ENCODE measurements at places on chromosomes 3 and 15. TPM values are rescaled to one million over a fixed set of nuclear protein-coding genes. Genes with fewer than 3 reads are reported as not detected.

The DNAH12 gene
- total RNA-seq, result 0.52 TPM

The GRIP2 gene
- total RNA-seq, result 0.52 TPM

- H3K27me3 ChIP-seq, result no peaks in the 10 kb centered on the region
- H3K4me3 ChIP-seq, result peak within 1 kb of the TSS; percentile 54
- H3K4me1 ChIP-seq, result peaks cover 19% of the 10 kb centered on the region
- peaks cover 31% of the 10 kb centered on the region for H3K36me3 ChIP-seq
These were observed at the start of gene C3orf62 for GRCh38 chr3:49276475-49277382. Gene C3orf62 (minus strand): TSS chr3:49277232. CDS start chr3:49276872, 360 bp downstream.

GRCh38 chr3:189841473-189842205 lies 210.4 kb downstream of the TP63 start:
- no peaks in the 10 kb centered on the region for H3K4me1 ChIP-seq
- H3K27me3 ChIP-seq, result no peaks in the 10 kb centered on the region
- no peak for DNase-seq
- H3K36me3 ChIP-seq, result no peaks in the 10 kb centered on the region

The SOX14 gene
- not detected for total RNA-seq

- H3K27me3 ChIP-seq, result no peaks in the 10 kb centered on the region
- no peak overlapping the region for H3K4me3 ChIP-seq
- H3K36me3 ChIP-seq, result peaks cover 62% of the 10 kb centered on the region
- DNase-seq, result no peak
- H3K4me1 ChIP-seq, result peaks cover 69% of the 10 kb centered on the region
These were observed 16.9 kb downstream of the TKT start for GRCh38 chr3:53238886-53239285.

- DNase-seq, result no peak
- H3K4me3 ChIP-seq, result no peak overlapping the region
- H3K27me3 ChIP-seq, result no peaks in the 10 kb centered on the region
- no peaks in the 10 kb centered on the region for H3K36me3 ChIP-seq
These were observed 56.0 kb upstream of the CHRM5 start for GRCh38 chr15:33912326-33912725.

DNA sequence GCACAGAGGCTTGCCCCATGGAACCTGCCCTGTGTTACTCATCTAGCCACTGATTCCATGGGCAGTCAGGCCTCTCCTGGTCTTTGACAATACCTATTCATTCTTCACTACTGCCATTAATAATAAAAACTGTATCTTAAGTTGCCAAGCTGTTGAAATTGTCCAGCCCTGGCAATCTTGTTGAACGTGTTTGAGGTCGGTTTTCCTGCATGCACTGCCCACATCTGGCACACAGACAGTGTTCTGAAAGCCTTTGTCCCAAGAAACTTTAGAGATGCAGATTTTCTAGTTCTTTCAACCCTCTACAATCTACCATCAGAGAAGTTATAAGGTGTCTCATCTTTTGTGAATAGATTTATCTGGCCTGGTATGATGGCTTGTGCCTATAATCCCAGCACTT lies 567.2 kb upstream of the NECTIN3 start:
- no peaks in the 10 kb centered on the region for H3K27me3 ChIP-seq
- no peaks in the 10 kb centered on the region for H3K36me3 ChIP-seq
- H3K27ac ChIP-seq, result no peak overlapping the region
- no peak for DNase-seq

DNA sequence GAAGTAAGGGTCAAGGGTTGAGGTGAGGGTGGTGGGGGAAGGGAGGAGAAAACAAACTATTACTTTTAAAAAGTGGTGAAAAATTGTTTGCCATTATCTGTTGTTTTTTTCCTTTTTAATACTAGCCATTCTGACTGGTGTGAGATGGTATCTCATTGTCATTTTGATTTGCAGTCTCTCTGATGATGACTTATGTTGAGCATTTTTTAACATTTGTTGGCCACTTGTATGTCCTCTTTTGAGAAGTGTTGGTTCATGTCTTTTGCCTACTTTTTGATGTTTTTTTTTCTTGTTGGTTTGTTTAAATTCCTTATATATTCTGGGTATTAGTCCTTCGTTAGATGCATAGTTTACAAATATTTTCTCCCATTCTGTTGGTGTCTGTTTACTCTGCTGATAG lies 185.9 kb upstream of the ANKRD28 start:
- no peak for DNase-seq
- H3K36me3 ChIP-seq, result no peaks in the 10 kb centered on the region
- no peak overlapping the region for H3K27ac ChIP-seq
- H3K4me3 ChIP-seq, result no peak overlapping the region
- peaks cover 8% of the 10 kb centered on the region for H3K4me1 ChIP-seq

GRCh38 chr3:188319569-188319968 lies 165.6 kb downstream of the LPP start:
- H3K27ac ChIP-seq, result no peak overlapping the region
- no peaks in the 10 kb centered on the region for H3K4me1 ChIP-seq
- no peaks in the 10 kb centered on the region for H3K36me3 ChIP-seq
- no peak for DNase-seq

The PLA2G4D gene
- total RNA-seq, result not detected

- no peak overlapping the region for H3K4me3 ChIP-seq
- no peaks in the 10 kb centered on the region for H3K27me3 ChIP-seq
- no peak overlapping the region for H3K27ac ChIP-seq
- DNase-seq, result no peak
These were observed 12.2 kb upstream of the ALDH1A3 start for GRCh38 chr15:100867433-100867832.

The PLSCR4 gene
- total RNA-seq, result 84.1 TPM

- peaks cover 43% of the 10 kb centered on the region for H3K36me3 ChIP-seq
- peak overlapping the region; percentile 47 for H3K4me3 ChIP-seq
- no peak for DNase-seq
- H3K27me3 ChIP-seq, result no peaks in the 10 kb centered on the region
- H3K4me1 ChIP-seq, result peaks cover 93% of the 10 kb centered on the region
These were observed 170.4 kb downstream of the KLHL25 start for GRCh38 chr15:85624291-85624801.

The CSPG4 gene
- 12.6 TPM for total RNA-seq

The LMAN1L gene
- total RNA-seq, result not detected

The CEP19 gene
- total RNA-seq, result 1.6 TPM

GRCh38 chr3:46628901-46629369 lies 16.6 kb downstream of the FAM240A start:
- no peak for DNase-seq
- H3K36me3 ChIP-seq, result no peaks in the 10 kb centered on the region
- H3K4me1 ChIP-seq, result peaks cover 13% of the 10 kb centered on the region

- H3K27me3 ChIP-seq, result no peaks in the 10 kb centered on the region
- DNase-seq, result no peak
- no peak overlapping the region for H3K27ac ChIP-seq
- no peaks in the 10 kb centered on the region for H3K4me1 ChIP-seq
- H3K4me3 ChIP-seq, result no peak overlapping the region
These were observed 68.0 kb downstream of the LRRK1 start for GRCh38 chr15:100987143-100987542.

The BDH1 gene
- 12.5 TPM for total RNA-seq

The OCA2 gene
- total RNA-seq, result 0.55 TPM

The MYEF2 gene
- 21.3 TPM for total RNA-seq

GRCh38 chr3:189914799-189915198 lies 205.9 kb downstream of the P3H2 start:
- H3K4me1 ChIP-seq, result no peaks in the 10 kb centered on the region
- H3K4me3 ChIP-seq, result no peak overlapping the region
- H3K27ac ChIP-seq, result no peak overlapping the region
- no peak for DNase-seq
- H3K27me3 ChIP-seq, result no peaks in the 10 kb centered on the region

DNA sequence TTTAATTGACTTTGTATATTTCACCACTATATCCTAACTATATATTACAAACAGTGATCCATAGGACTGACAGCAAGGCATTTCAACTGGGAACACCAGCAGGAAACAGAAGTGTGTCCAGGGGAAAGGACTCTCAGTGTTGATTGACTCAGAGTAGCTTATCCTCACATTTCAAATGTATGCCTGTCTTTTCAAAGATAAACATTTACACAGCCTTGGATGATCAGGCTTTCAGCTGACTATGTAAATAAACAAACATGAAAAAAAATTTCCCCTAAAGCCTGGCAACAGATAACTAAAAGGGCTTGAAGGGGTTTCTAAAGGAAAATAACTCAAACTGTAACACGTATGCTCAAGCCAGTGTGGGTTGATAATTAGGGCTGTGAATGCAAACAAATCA lies 321.8 kb downstream of the TBC1D5 start:
- H3K4me3 ChIP-seq, result no peak overlapping the region
- no peaks in the 10 kb centered on the region for H3K27me3 ChIP-seq
- H3K27ac ChIP-seq, result no peak overlapping the region
- no peak for DNase-seq
- no peaks in the 10 kb centered on the region for H3K36me3 ChIP-seq
- no peaks in the 10 kb centered on the region for H3K4me1 ChIP-seq

DNA sequence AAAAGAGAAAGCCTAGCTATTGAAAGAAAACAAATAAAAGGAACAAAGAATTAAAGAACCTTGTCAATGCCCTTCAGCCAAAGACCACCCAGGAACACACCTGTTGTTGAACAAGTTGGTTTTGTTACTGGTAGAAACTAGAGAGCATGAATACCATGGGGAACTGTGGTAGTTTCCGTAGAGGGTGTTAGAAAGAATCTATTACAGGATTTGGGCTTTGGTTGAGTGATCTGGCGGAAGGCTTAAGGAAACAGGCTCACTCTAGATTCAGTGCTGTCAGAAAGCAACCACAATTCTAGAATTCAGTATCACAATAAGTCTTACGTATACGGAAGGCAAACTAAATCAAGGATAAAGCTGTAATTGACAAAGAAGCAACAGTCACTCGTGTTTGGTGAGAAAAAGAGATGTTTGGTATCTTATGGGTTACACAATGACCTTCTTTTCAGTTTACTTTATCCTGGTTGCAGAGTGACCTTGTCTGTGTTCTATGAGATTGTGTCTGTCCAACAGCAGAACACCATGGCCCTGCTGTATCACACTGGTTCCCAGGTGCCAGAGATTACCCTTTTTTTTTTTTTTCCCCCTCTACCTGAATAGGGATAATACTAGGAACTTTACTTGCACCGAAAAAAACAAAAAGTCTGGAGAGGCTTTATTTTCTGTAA lies 265.9 kb downstream of the SHQ1 start:
- H3K4me1 ChIP-seq, result no peaks in the 10 kb centered on the region
- no peak overlapping the region for H3K4me3 ChIP-seq
- no peaks in the 10 kb centered on the region for H3K27me3 ChIP-seq
- DNase-seq, result no peak
- no peak overlapping the region for H3K27ac ChIP-seq

DNA sequence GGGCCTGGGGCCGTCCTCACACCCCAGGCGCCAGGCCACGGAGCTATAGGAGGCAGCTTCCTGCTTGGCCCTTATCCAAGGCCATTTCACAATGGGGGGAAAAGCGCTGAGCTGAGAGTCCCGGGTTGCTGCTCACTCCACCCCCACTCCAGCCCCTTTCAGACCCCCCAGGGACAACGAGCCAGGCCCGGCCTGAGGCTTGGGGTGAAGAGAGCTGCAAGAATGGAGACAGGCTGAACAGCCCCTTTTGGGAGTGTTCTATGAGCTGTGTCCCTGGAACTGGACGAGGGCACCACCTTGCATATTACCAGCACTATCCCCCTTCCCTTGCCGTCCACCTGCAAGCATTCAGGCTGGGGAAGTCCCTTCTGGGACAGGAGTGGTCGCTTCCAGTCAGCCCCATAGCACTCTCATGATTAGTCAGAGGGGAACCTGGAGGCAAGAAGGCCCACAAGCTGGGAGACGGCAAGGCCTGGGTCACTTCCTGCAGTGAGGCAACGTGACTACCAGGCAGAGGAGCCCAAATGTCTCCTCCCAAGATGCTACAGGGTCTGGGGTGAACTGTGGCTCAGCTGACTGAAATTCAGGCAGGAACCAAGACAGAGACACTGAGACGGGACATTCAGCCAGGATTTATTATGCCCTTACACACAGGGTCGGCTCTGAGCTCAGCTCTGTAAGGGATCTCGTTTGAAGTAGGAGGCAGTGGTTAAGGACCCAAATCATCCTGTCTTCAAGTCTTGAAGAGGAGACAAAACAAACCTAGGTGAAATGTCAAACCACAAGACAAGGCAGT lies 8.6 kb upstream of the SRP14 start:
- H3K4me3 ChIP-seq, result no peak overlapping the region
- H3K36me3 ChIP-seq, result no peaks in the 10 kb centered on the region

DNA sequence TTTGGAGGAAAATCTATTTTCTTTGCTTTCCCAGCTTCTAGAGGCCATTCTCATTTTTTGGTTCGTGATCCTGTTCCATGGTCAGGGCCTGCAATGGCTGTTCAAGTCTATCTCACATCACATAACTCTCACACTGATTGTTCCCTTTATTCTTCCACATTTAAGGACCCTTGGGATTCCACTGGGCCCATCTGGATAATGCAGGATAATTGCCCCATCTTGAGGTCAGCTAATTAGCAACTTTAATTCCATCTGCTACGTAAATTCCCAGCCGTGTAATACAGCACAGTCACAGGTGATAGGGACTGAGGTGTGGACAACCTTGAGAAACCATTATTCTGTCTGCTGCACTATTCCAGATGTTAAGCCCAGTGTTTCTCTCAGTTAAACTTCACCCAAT lies 311.6 kb upstream of the CNTN4 start:
- H3K36me3 ChIP-seq, result no peaks in the 10 kb centered on the region
- H3K4me3 ChIP-seq, result no peak overlapping the region
- no peaks in the 10 kb centered on the region for H3K27me3 ChIP-seq
- no peak overlapping the region for H3K27ac ChIP-seq
- H3K4me1 ChIP-seq, result no peaks in the 10 kb centered on the region
- DNase-seq, result no peak

DNA sequence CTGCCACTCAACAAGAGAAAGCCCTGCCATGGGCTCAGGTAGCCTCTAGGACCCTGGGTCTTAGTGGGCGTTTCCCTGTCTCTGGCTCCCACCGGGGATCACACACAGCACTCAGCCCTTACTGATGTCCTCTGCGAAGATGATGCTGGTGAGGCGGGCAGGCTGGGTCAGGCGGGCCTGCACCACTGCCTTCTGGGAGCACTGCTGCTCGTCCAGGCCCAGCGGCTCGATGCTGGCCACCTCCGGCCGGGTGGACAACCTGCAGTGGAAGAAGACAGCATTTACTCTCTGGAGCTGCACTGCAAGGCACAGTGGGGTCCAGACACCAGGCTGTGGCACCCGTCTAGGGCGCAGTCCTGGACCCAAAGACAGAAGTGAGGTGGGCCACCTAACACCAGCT lies 20.5 kb downstream of the NUP210 start:
- H3K36me3 ChIP-seq, result no peaks in the 10 kb centered on the region
- no peak for DNase-seq
- H3K4me3 ChIP-seq, result no peak overlapping the region
- H3K27ac ChIP-seq, result no peak overlapping the region

The NUP210 gene
- total RNA-seq, result 19.8 TPM

- H3K36me3 ChIP-seq, result no peaks in the 10 kb centered on the region
- no peak overlapping the region for H3K27ac ChIP-seq
- no peak overlapping the region for H3K4me3 ChIP-seq
- peaks cover 15% of the 10 kb centered on the region for H3K4me1 ChIP-seq
- H3K27me3 ChIP-seq, result no peaks in the 10 kb centered on the region
These were observed 67.3 kb downstream of the HMCES start for GRCh38 chr3:129345971-129346370.

The CCDC33 gene
- not detected for total RNA-seq

Measured in upper lobe of right lung (tissue), 1 donor.